ENCODE measurements at places on chromosomes 1 and 21. TPM values are rescaled to one million over a fixed set of nuclear protein-coding genes. Genes with fewer than 3 reads are reported as not detected.

Gene KCNE2
- 0.25 TPM for polyA plus RNA-seq

Gene PRELP
- not detected for polyA plus RNA-seq

Gene CCDC181
- polyA plus RNA-seq = 11.2 TPM

Gene TMEM51
- 1.7 TPM for polyA plus RNA-seq

Gene NENF
- polyA plus RNA-seq = 4.8 TPM

Gene RBM11
- 20.0 TPM for polyA plus RNA-seq

Gene PRDM16
- polyA plus RNA-seq = 0.16 TPM

Gene S100A16
- not detected for polyA plus RNA-seq

Gene TEX38
- not detected for polyA plus RNA-seq

Gene CLK2
- polyA plus RNA-seq = 44.4 TPM

Gene F5
- polyA plus RNA-seq = 0.10 TPM

Gene DSCAM
- polyA plus RNA-seq = 5.3 TPM

Gene PADI3
- polyA plus RNA-seq = not detected

Data from neural cell (in vitro differentiated cells).